ENCODE measurements at places on chromosomes 6 and 20.

DNA sequence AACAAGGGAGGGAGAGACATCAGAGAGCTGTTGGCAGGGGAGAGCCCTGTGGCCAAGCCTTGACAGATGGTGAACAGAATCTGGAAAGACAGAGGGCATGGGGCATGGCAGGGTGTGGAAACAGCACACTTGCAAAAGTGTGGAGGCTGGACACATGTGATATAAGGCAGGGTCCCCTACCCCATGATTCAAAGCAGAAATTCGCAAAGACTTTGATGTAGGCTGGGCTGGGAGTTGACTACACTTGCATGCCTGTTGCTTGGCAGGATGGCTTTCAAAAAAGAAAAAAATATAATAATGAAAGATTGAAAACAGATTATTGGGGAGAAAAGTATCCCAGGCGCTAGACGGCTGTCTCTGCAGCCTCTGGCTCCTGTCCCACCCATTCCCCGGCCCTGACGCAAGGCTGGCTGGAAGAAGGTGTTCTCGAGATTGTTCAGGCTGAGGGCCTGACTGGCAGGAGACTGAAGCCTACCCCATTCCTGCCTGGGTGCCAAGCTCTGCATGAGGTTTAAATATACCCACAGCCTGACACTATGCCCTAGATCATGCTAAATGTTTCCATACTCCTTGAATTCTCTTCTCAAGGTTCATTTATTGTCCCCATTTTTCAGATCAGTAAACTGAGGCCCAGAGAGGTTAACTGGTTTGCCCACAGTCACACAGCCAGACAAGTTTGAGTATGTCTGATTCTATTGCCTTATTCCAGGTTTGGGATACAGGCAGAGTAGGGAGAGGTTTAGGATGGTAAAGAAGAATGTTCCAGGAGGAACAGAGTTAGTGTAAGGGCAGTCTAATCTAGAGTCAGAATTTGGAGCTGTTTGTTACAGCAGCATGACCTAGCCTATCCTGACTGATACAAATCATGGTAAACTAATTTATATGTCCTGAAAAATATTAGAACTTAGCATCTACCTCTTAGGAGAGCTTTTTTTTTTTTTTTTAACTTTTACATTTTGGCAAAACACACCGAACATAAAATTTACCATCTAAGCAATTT, 23.4 kb upstream of the CCN5 start:
- DNase-seq = no peak

GRCh38 chr6:75611011-75611701, 9.5 kb downstream of the SENP6 start:
- DNase-seq = no peak

DNA sequence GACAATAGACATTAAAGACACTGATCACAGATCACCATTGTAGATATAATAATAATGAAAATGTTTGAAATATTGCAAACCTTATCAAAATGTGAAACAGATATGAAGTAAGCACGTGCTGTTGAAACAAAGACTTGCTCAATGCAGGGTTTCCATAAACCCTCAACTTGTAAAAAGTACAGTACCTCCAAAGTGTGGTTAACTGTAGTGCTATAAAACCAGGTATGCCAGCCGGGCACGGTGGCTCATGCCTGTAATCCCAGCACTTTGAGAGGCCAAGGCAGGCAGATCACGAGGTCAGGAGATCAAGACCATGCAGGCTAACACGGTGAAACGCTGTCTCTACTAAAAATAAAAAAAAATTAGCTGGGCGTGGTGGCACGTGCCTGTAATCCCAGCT, 96.6 kb downstream of the ZFAND3 start:
- no peak for DNase-seq

DNA sequence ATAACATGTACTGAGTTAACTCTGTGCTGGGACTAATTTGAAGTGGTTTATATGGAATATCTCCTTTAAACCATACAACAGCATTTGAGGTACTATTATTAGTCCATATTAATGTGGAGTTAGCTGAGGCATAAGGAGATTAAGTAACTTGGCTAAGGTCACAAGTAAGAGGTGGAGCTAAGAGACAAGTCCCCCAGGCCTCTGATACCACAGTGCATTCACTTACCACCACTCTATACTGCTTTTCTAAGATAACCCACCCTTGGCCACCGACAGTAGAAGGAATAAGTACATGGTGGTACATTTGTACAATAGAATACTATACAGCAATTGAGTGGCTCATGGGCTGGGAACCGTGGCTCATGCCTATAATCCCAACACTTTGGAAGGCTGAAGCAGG, 16.4 kb upstream of the TTPAL start:
- no peak for DNase-seq

- DNase-seq = no peak
Observed at GRCh38 chr20:46123482-46124245, 5.5 kb downstream of the CD40 start.

- DNase-seq = no peak
Observed at GRCh38 chr20:2705931-2706645, 13.5 kb downstream of the EBF4 start.

- no peak for DNase-seq
Observed at GRCh38 chr6:166803471-166803870, 152.9 kb downstream of the RNASET2 start.

DNA sequence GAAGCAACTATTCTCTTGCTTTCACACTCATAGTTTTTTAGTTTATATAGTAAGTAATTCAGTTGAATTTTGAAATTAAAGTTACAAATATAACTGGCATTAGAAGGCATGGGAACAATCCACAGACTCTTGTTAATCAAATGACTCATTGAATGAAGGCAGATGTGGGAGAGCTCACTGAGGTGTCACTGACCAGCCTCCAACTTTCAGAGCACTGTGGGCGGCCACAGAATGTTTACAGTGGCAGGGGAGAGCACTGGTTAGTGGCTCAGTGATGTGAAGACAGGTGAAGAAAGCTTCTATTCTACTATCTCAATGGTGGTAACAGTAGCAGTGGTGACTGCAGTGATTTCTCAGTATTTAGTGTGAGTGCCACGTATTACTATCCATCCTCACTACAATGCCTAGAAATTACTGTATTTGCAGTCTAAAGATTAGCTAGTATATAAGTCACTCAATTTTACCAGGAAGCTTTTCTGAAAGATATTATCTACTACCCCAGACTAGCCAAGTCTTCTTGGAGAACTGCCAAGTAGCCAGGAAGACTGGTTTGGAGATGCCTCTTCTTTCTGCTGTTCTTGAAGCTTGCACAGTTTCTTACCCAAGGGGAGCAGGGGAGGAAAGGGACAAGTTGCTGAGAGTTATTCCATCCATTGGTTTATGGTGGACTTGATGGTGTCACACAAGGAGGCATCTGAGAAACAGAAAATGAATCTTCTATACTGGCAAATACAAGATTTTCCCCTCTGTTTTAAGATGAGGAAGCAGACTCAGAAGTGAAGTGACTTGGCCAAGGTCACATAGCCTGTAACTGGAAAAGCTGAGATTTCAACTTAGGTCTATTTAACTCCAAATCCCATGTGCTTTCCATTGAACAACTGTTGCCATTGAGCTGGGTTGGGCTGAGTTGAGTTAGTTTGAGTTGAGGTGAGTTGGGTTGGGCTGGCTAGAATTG, 231.2 kb downstream of the ANKRD60 start:
- no peak for DNase-seq

GRCh38 chr20:62627901-62628612, 14.2 kb upstream of the SLCO4A1 start:
- DNase-seq = no peak

Data from central memory CD8-positive, alpha-beta T cell (primary cell).